Astrocyte (in vitro differentiated cells and primary cell): ENCODE measurements at places on chromosomes 11 and 22. TPM values are rescaled to one million over a fixed set of nuclear protein-coding genes. Genes with fewer than 3 reads are reported as not detected.

DNA sequence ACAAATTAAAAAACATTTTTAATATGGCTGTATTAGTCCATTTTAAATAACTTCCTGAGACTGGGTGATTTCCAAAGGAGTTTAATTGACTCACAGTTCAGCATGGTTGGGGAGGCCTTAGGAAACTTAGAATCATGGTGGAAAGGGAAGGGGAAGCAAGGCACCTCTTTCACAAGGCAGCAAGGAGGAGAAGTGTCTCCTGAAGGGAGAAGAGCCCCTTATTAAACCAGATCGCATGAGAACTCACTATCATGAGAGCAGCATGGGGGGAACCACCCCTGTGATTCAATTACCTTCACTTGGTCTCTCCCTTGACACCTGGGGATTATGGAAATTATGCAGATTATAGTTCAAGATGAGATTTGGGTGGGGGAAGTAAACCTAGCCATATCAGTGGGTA, 488.6 kb downstream of the ETS1 start:
- no peak for DNase-seq

- DNase-seq, result peak; percentile 20
These were observed 169.9 kb downstream of the CTTN start for GRCh38 chr11:70568035-70568813.

- peak; percentile 94 for DNase-seq
These were observed 176.7 kb upstream of the NCAM1 start for GRCh38 chr11:112784323-112785073.

Gene CLCF1
- 17.4 and 17.6 TPM in 2 replicates for total RNA-seq

Gene MAP4K2
- 11.2 and 12.3 TPM in 2 replicates for total RNA-seq

Gene RASL10A
- 0.19 and 1.5 TPM in 2 replicates for total RNA-seq

GRCh38 chr22:37316875-37317371, 34.6 kb downstream of the CYTH4 start:
- peak; percentile 65 for DNase-seq

Gene MMP1
- 0.38 and 0.64 TPM in 2 replicates for total RNA-seq

- DNase-seq, result no peak
These were observed 1496.4 kb downstream of the BRD1 start for GRCh38 chr22:48331266-48331665.

- peak; percentile 55 for DNase-seq
These were observed 69.0 kb upstream of the SYT13 start for GRCh38 chr11:45354976-45355705.

DNA sequence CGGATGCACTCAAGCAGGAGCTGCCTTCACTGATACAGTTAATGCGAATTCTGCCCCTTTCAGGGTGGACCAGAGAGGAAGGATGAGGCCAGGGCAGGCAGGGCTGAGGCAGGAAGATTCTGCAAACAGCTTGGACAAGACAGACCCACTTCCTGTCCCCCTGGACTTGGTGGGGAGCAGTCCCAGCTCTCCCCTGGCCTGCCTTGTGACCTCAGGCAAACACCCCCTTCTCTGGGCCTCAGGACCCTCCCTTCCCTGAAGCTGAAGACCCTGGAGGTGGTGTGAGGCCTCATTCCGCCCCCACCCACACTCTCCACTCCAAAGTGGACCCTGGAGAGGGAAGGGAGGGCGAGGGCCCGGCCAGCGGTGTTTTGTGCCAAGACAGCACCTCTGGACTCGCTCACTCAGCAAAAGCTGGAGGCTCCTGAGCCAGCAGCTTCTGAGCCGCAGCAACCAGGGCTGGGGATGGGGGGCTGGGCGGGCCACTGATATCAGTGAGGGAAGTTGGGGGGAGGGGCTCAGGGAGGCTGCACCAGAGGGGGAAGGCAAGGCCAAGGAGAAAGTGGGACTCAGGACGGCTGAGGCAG, 8.5 kb downstream of the RAB3IL1 start:
- no peak for DNase-seq

GRCh38 chr11:71418643-71419042, 29.6 kb downstream of the DHCR7 start:
- DNase-seq, result no peak

DNA sequence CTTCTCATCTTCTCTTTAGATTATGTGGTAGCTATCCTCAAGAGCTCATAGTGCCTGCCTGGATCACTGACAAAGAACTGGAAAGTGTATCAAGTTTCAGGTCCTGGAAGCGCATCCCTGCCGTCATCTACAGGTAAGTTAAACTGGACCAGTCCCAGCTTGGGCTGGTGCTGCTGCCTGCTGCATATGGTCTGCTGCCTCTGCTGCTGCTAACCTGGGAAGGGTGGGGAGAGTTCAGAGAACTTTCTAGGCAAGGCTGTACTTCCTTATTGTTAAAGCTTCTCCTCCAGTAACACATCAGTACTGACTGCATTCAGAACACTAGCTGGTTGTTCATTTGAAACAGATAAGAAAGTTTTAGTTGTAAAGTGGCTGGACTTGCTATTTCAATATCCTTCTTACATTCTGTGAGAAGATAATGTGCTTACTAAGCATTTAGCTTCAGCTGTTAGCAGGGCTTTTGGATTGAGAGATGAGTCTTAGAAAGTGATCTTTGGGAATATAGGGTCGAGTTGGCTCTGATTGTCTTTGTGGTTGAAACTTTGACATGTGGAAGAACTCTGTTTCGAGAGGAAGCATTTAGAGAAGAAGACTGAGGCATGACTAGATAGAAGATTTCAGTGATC, 77.3 kb upstream of the HORMAD2 start:
- DNase-seq, result no peak

GRCh38 chr22:43562843-43563242, 151.0 kb downstream of the MPPED1 start:
- no peak for DNase-seq

DNA sequence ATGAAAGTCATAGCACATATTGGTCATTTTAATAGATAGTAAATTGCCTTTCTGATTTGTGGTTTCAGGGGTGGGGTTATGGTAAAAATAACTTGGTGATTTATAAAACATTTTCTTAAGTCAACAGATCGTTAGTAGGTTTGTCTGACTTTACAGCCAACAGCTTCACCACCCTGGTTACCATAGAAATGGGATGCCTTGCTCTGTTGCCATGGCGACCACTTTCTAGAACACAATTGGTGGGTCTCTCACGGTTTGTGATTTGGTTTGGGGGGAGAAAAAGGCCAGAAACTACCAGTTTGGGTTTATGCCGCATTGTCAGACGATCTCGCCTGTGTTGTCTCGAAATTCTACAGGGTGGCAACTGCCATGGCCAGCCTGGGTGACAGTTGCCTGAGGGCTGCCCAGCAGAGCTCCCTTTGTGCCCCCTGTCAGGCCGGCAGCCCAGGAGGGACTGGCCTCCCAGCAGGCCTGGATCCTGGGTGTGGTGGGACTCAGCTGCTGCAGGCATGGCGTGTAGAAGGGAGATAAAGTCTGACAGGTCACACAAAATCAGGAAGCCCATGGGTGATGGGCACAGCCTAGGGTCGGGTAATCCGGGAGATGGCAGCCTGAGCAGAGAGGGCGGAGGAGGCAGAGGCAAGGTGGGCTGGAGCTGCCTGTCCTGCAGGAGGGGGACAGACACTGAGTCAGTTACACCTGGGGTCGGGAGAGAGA, 30.9 kb downstream of the KCNC1 start:
- DNase-seq, result peak; percentile 49

DNA sequence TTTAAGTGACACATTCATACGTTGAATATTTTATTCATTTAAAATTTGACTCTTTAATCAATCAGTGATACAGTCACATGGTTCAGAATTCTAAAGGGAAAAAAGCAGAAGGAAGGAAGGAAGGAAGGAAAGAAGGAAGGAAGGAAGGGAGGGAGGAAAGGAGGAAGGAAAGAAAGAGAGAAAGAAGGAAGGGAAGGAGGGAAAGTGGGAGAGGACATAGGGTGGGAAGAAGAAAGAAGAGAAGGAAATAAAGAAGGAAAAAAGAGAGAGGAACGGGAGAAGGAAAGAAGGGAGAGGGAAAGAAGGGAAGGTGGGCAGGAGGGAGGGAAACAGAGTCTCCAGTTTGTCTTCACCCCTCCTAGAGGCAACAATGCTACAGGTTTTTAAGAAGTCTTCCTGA, 518.6 kb downstream of the MIAT start:
- DNase-seq, result no peak

Gene DAGLA
- 5.5 and 5.6 TPM in 2 replicates for total RNA-seq

DNA sequence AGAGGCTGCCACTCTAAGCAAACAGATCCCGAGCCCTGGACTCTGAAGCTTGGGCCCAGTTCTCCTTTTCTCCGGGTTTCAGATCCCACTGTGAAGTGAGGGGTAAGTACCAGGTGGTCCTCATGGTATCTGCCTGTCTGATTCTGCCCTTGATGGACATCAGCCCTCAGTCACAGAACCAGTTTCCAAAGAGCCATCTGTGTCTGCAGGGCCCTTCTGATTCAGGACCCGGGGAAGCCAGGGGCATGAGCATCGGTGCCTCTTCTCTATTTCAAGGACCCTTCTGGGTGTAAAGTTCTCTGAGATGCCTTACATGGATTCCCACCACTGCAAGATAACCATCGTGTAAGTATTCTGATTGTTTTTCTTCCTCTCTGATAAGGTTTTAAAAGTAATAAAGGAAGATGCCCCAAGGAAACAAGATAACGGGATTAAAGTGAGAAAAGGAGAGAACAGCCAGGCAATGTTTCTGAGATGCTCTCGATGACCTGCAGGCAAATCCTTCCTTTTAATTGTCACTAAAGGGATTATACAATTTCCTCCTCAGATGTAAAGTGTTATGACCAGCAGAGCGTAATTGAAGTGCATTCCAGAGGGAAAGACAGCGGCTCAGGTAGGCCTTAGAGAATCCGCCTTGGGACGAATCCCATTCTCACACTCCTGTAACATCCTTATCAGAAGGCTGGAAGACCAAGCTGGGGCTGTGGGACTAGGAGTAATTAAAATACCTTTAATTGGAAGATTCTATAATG, 924.3 kb downstream of the TBC1D22A start:
- DNase-seq, result no peak

Gene HTR3A
- not detected in 2 replicates for total RNA-seq

Gene SEPTIN5
- 7.3 and 8.6 TPM in 2 replicates for total RNA-seq
